ENCODE measurements at places on chromosomes 12 and 14.

DNA sequence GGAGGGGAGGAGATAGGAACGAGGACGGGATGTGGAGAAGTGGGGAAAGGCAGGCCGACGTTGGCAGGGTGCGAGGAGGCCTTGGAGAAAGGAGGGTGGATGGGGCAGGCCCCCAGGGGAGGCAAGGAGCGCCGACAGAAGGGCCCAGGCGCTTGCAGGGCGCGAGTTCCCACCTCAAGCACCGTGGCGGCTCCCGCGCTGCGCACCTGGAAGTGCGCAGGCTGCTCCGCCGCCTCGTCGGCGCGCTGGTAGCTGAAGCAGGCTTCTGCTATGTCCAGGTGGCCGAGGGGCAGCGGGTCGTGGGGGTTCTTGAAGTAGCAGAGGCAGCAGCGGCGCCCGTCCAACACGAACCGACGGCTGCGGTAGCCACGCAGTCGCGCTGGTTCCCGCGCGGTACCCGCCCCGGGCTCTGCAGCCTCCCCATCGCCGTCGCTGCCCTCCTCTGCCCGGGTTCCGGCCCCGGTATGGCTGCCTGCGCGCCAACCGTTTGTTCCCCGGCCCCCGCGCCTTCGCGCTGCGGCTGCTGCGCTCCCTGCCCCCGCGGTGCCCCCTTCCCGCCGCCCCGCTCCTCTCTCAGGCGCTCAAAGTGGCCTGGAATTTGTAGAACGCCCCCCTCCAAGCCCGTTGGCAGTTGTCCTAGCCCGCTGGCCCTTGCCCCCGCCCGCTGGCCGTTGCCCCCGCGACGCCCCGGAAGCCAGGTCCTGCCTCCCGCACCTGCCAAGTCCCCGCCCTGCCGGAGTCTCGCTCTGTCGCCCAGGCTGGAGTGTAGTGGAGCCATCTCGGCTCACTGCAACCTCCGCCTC lies 1.1 kb upstream of the ACTR6 start:
- peaks cover 32% of the 10 kb centered on the region for H3K4me1 ChIP-seq
- H3K4me3 ChIP-seq = peak overlapping the region; percentile 70
- H3K36me3 ChIP-seq = peaks cover 6% of the 10 kb centered on the region
- peak overlapping the region; percentile 86 for H3K27ac ChIP-seq

DNA sequence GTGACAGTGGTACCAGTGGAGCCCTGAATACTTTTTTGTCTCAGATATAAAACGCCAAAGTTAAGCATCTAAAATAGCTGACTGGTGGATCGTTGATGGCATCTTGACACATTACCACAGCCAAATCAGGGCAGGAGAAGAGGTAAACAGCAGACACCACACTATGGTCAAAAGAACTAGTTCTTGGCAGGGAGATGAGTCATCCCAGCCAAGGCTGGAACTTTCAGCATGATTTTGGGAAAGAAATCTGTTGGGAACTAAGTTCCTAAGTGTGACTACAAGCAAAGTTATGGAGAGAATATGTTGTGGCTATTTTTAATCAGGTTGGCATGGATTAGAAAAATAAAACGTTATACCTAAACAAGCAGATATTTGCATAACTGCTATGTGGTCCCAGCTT lies 36.9 kb downstream of the LGR5 start:
- H3K36me3 ChIP-seq = no peaks in the 10 kb centered on the region
- peak overlapping the region; percentile 70 for H3K27ac ChIP-seq
- no peaks in the 10 kb centered on the region for H3K4me1 ChIP-seq

DNA sequence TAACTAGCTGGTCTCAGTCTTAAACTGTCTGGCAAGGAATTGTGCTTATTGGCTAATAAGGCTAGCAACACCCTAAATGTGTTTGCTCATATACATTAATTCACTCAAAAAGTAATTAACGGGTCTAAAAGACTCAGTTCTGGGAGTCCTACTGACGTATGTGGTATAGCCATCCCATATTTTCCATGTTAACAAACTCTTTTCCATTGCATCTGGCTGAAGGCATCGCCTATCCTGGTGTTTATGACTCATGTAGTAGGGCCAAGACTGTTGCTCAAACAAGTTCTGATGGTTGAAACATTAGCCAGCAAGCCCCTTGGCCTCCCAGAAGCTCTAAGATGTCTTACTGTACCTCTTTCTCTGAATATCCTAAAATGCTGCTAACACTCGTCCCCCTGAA lies 98.5 kb downstream of the PHLDA1 start:
- no peaks in the 10 kb centered on the region for H3K27me3 ChIP-seq
- DNase-seq = no peak
- H3K4me1 ChIP-seq = no peaks in the 10 kb centered on the region

DNA sequence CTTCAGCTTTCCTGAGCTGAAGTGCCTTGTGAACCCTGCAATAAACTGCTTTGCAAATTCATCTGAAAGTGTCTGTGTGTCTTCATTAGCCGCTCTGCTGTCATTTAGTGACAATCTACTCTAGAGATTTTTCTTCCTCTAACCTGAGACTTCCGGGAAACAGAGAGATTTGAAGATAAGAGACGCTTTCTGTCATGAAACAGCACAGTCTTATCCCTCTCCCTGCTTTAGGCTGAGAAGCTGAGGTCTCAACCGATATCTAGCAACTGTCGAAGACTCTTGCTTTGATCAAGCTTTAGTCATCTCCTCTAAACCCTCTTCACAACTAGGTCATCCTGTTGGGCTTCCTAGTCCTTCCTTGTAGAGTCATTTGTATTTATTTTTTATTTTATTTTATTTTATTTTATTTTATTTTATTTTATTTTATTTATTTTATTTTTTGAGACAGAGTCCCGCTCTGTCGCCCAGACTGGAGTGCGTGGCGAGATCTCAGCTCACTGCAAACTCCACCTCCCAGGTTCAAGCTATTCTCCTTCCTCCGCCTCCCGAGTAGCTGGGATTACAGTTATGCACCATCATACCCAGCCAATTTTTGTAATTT lies 1.2 kb downstream of the RNASE2 start:
- H3K36me3 ChIP-seq = no peaks in the 10 kb centered on the region
- no peak overlapping the region for H3K27ac ChIP-seq
- no peaks in the 10 kb centered on the region for H3K4me1 ChIP-seq

DNA sequence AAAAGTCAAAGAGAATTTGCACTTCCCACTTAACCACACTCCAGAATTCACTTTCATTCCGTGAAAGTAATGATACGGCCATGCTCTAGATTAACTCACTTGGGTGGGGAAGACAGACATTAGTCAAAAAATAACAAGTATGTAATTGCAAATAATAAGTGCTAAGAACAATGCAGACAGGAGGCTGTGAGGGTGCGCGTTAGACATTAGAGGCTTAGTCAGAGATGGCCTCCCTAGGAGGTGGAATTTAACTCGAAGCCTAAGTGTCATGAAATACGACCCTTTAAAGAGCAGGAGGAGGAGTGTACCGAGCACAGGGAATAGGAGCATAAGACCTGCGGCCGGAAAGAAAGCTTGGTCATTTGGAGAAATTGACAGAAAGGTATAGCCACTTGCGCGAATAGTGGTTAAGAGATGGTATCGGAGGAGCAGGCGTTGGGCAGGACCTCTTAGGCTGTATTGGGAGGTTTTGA lies 628 bp downstream of the SNRPF start:
- H3K4me1 ChIP-seq = peaks cover 16% of the 10 kb centered on the region
- peak overlapping the region; percentile 65 for H3K4me3 ChIP-seq
- peaks cover 29% of the 10 kb centered on the region for H3K36me3 ChIP-seq
- no peak for DNase-seq
- peak overlapping the region; percentile 57 for H3K27ac ChIP-seq
- no peaks in the 10 kb centered on the region for H3K27me3 ChIP-seq

DNA sequence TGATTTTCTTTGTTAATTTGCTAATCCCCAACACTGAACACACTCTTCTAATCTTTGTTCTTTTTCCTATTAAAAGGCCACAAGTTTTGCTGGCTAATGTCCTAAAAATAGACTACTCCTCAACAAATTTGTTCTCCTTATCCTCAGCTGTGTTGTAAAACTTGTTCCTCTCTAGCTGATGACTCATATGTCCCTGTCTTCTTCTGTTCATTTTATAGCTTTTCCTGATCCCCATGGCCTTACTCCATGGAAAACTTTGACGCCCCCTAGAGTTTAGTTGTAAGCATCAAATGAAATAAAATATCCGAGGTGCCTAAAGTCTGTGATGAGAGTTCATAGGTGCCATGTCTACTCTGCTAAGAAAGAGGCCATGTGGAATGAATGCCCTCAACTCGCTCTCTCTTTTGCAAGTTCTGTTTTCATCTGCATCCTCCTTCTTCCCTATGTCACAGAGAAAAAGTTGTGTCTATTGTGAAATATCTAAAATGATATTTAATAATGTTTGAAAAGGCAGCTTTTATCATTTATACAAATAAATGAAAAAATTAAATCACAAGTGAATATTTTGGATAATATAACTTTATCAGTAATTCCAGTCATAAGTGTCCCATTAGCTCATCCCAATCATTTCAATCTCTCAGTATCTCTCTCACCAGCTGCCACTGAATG lies 237.9 kb downstream of the IPO8 start:
- H3K4me1 ChIP-seq = no peaks in the 10 kb centered on the region
- H3K4me3 ChIP-seq = no peak overlapping the region
- no peak overlapping the region for H3K27ac ChIP-seq

DNA sequence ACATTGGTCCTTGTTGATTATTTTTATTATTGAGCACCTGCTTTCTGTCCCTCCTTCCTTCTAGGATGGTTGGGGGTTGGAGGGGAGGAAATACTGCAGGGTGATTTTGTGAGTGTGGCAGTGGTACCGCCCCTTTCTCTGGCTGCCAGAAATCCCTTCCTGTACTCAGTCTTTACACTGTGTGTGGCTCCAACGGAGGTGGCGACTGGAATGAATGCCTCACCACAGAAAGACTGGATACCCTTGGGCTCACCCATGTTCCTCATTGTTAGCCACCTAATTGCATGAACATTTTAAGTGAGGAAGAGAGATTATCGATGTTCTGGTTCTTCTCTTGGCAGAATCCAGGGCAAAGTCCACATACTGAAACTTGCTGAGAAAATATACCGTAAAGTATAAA lies 272.0 kb upstream of the E2F7 start:
- H3K36me3 ChIP-seq = no peaks in the 10 kb centered on the region
- H3K27ac ChIP-seq = no peak overlapping the region
- DNase-seq = no peak
- no peak overlapping the region for H3K4me3 ChIP-seq

- peaks cover 36% of the 10 kb centered on the region for H3K36me3 ChIP-seq
- peak; percentile 32 for DNase-seq
- H3K4me1 ChIP-seq = peaks cover 25% of the 10 kb centered on the region
- H3K27me3 ChIP-seq = no peaks in the 10 kb centered on the region
- H3K4me3 ChIP-seq = no peak overlapping the region
Observed at GRCh38 chr12:111643427-111643826, 42.3 kb downstream of the BRAP start.

DNA sequence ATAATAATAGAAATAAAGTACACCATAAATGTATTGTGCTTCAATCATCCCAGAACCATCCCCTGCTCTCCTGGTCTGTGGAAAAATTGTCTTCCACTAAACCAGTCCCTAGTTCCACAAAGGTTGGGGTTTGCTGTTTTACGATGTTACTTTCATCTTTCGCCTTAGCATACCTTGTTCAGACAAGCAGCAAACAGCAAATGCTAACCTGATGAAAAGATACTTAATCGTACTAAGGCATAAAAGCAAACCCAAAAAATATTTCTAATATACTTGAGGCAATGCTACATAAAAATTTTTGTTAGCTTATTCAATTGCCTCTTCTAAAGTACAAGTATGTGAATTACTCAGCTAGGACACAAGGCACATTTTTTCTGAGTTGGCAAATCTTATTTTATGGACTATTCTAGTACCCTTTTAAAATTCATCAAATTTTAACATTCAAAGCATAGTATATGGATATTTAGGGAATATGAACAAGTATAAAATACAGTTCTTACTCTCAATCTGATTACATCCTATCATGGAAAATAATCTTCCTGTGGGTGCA lies 97.1 kb upstream of the PLEKHG7 start:
- peak overlapping the region; percentile 15 for H3K27ac ChIP-seq
- no peaks in the 10 kb centered on the region for H3K27me3 ChIP-seq
- no peaks in the 10 kb centered on the region for H3K4me1 ChIP-seq
- no peak for DNase-seq

- DNase-seq = no peak
- H3K27me3 ChIP-seq = no peaks in the 10 kb centered on the region
- no peak overlapping the region for H3K27ac ChIP-seq
- H3K36me3 ChIP-seq = peaks cover 72% of the 10 kb centered on the region
- no peaks in the 10 kb centered on the region for H3K4me1 ChIP-seq
Observed at GRCh38 chr12:879641-880040, 69.9 kb downstream of the RAD52 start.

DNA sequence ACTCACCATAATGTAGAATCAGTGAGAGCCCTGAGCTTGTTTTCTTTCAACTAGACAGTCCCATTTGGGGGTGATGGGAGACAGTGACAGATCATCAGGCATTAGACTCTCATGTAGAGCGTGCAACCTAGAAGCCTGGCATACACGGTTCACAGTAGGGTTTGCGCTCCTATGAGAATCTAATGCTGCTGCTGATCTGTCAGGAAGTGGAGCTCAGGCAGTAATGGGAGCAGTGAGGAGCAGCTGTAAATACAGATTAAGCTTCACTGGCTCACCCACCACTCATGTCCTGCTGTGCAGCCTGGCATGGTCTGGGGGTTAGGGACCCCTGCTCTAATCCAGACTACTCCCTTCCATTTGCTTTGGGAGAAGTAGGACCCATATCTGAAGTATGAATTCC lies 55.6 kb downstream of the FNTB start:
- H3K27ac ChIP-seq = no peak overlapping the region
- H3K27me3 ChIP-seq = no peaks in the 10 kb centered on the region
- peaks cover 57% of the 10 kb centered on the region for H3K36me3 ChIP-seq
- no peaks in the 10 kb centered on the region for H3K4me1 ChIP-seq
- no peak overlapping the region for H3K4me3 ChIP-seq

- no peak for DNase-seq
- H3K27ac ChIP-seq = no peak overlapping the region
- H3K4me1 ChIP-seq = peaks cover 2% of the 10 kb centered on the region
Observed at GRCh38 chr14:71507681-71508080, 424.5 kb upstream of the RGS6 start.

DNA sequence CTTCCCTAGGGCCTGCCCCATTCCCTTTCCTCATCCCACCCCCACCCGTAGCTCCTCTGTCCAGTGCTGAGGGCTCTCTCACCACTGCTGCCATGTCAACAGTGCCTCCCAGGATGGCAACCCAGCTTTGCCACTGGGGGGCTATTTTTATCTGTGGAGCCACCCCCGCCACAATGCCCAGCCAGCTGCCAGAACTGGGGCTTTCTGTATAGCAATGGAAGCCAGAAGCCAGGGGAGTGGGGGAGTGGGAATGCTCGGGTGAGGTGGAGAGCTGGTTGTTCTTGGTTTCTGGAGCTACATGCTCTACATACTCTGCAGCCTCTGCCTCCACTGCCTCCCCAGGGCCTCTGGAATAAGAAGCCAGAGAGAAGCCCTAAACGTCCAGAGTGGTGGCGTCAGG lies 8.9 kb downstream of the PDE1B start:
- no peaks in the 10 kb centered on the region for H3K27me3 ChIP-seq

GRCh38 chr12:77578466-77579220 lies 252.1 kb upstream of the NAV3 start:
- H3K36me3 ChIP-seq = no peaks in the 10 kb centered on the region
- H3K4me3 ChIP-seq = no peak overlapping the region
- no peak overlapping the region for H3K27ac ChIP-seq
